ENCODE measurements at places on chromosomes 12 and 14.

DNA sequence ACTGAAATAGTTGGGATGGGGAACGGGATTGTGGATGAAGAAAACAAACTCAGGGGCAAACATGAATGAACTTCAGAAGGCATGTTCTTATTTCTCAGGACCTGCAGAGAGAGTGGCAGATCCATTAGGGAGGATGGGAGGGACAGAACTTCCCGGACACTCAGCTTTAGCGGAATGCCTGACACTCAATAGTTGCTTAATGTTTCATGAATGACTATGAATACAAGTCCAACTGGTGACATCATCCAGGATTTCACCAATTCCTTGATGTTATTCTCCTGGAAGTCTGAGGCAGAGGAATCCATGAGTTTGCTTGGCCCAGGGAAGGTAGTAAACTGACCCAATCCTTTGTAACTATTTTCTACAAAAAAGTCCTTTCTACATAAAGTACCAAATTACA is 37.8 kb upstream of the LRRC10 start:
- no peak for DNase-seq

DNA sequence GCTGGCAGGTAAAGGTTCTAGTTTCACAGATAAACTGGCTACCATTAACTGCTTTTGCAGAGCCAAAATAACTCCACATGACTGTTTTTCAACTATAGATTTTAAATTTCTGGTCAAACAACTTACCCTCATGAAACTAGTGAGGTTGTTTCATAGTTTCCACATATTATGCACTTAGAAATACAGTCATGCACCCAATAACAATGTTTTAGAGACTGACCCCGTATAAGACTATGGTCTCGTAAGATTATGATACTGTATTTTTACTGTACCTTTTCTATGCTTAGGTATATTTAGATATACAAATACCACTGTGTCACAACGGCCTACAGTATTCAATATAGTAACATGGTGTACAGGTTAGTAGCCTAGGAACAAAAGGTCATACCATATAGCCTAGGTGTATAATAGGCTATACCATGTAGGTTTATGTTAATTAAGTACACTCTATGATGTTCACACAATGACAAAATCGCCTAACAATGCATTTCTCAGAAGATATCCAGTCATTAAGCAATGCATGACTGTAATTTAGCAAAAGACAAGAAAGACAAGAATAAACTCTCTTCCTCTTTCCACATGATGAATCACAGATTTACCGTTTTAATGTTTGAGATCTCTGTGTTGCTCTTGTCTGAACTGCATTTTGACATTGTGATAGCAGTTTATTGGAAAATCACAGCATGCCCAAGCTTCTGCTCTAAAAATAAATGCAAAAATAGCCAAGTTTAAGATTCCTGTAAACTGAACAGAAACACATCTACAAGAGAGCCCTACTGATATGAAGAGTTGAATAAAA is 17.1 kb downstream of the DICER1 start:
- DNase-seq = no peak

- DNase-seq = no peak
Measured at GRCh38 chr12:2344885-2345284, 292.1 kb downstream of the CACNA1C start.

GRCh38 chr12:13957576-13957975 is 23.8 kb downstream of the GRIN2B start:
- DNase-seq = no peak

DNA sequence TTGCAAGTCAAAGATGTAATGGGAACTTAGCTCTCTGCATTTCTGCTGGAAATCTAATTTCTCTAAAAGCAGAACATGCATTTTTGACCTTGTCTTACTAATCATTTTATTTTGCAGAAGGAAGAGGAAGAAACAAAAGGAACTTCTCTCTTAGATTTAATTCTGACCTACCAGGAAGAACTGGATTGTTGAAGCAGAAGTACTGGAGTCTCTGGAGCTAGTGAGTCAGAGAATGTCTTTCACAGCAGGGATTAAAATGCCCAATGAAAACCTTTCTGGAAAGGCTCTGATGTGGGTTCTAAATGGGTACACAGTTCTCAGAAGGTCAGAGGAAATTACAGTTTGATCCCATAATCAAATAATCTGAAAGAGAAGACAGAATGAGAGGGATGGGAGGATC is 70.8 kb upstream of the GNG2 start:
- no peak for DNase-seq

GRCh38 chr12:122028905-122029560 is 7.3 kb downstream of the BCL7A start:
- no peak for DNase-seq

- DNase-seq = no peak
Measured at GRCh38 chr12:27277846-27278260, 33.8 kb downstream of the STK38L start.

GRCh38 chr12:55789171-55789570 is 28.4 kb downstream of the SARNP start:
- DNase-seq = no peak

- DNase-seq = no peak
Measured at GRCh38 chr12:128381541-128381940, 114.6 kb downstream of the TMEM132C start.

DNA sequence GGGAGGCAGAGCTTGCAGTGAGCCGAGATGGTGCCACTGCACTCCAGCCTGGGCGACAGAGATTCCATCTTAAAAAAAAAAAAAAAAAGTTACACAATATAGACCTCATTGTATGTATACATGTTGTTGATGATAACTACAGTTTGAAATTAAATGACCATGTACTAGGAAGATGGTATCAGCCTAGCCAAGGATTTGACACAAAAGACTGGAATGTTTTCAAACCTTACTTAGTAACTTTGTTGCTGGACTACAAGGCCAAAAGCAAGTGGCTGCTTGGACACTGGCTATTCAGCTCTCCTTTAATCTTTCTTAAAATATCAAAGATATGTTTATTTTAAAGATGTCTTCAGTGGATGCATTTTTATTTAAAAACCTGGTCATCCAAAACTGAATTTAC is 18.9 kb upstream of the NUDT4 start:
- no peak for DNase-seq

DNA sequence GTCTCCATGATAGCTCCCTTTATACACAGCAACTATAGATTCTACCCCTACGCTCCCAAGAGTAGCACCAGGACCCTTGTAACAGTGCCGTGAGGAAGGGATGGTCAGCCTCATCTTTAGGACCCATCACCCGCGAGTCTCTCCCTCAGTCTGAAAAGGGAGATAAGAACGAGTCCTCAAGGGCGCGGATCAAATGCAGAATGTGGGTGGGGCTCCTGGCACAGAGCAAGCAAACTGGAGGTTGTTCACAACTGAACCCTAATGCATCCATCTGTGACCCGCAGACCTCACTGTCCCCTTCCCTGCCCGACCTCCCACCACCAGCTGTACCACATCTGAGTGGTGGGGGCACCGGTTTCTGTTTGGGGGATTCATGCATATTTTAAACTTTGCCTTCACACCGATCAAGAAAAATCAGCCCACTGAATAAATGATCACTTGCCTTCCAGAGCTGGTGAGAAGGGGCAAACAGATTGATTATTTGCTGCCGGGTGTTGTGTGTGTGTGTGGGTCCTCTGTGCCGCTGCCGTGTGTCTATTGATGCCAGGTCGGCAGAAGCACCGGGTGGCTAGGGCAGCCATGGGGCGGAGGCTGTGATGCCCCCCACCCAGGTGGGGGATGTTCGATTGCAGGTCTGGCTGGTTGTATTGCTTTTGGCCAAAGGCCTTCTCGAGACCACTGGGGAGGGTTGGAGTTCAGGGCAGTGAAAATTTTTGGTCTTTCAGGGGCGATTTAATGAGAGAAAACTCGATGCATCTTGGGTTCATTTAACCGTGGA is 35.7 kb upstream of the BEGAIN start:
- DNase-seq = no peak

GRCh38 chr12:52307836-52308805 is 13.1 kb downstream of the KRT83 start:
- no peak for DNase-seq

DNA sequence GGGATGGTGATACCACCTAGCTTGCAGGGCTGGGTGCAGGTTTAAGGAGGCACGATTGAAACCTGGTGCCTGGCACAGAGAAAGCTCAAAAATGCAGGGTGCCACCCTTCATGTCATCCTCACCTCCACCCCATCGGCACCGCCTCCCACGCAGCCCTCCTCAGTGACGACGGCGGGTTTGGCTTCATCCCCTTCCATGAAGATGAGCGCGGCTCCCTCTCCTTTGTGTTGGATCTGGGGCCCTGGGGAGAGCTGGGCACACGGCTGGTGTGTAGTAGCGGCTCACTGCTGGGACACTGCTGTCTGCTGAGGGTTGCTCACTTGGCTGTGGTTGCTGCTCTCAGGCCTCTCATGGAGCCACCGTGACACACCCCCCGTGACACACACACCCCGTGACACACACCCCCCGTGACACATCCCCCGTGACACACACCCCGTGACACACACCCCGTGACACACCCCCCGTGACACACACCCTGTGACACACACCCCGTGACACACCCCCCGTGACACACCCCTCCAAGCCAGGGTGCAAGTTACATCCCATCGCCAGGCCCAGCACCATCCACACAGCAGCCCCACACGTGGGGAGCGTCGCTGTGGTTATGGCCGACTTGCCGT is 42.9 kb upstream of the FZD10 start:
- no peak for DNase-seq

DNA sequence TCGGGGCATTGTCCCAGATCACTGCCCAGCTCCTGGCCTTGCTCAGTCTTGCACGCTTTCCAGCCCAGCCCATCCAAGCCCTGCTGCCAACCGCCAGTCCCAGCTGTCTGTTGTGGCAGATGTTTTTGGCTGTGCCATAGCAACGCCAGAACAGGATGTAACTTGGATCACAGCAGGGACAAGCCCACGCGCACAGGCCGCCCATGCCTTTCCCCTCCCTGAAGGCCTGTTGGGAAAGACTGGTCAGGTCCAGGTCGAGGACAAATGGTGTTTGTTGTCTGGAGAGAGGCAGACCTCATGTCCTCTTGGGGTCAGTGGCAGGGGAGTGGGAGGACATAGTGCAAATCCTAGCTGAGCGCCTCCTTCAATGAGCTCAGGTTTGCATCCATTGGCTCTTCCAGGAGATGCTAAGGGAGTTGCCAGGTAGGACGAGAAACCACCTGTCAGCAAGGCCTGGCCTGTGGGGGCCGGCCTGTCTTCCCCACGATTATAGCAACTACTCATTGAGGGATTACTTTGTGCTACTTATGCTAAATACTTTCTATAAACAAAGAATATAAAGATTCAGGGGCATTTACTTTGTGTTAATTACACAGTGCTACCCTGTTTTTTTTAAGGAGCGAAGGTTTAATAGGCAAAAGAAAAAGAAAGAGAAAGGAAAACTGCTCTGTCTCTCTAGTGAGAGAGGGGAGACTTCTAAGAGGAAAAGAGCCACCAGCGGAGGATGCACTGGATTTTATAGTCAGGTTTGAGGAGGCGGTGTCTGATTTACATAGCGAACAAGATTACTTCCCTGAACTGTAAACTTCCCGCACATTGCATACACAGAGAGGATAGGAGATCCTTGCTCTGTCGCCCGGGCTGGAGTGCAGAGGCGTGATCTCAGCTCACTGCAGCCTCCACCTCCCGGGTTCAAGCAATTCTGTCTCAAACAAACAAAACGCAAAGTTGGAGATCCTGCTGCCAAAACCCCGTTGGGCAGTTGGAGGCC is 42.8 kb upstream of the CORO1C start:
- DNase-seq = peak; percentile 18

GRCh38 chr12:123696207-123696606 is 15.9 kb upstream of the ATP6V0A2 start:
- no peak for DNase-seq

- no peak for DNase-seq
Measured at GRCh38 chr14:90837355-90837754, 21.1 kb upstream of the TTC7B start.

DNA sequence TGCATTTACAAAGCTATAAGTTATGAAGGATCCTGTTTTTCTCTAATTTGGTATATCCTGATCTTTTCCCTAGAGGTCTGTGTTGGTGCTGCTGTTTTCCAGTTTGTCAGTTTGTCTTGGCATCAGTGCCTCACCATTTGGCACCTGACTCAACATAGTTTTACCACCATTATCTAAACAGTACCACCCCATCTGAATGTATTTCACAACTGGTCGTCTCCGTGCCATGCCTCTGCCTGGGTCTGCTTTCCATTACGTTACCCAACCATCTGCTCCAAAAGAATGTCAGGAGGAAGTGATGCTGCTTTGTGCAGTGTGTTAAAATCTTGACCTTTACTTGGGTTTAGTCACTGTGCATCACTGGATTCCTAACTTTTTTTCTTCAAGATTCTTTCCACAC is 129.3 kb upstream of the RASSF8 start:
- no peak for DNase-seq

Data from amygdala (tissue), 56 donors.